T1000 (cell line): ENCODE measurements at places on chromosomes 2 and 18.

- DNase-seq = no peak
Observed at GRCh38 chr2:230564805-230565779, 147.6 kb upstream of the CAB39 start.

DNA sequence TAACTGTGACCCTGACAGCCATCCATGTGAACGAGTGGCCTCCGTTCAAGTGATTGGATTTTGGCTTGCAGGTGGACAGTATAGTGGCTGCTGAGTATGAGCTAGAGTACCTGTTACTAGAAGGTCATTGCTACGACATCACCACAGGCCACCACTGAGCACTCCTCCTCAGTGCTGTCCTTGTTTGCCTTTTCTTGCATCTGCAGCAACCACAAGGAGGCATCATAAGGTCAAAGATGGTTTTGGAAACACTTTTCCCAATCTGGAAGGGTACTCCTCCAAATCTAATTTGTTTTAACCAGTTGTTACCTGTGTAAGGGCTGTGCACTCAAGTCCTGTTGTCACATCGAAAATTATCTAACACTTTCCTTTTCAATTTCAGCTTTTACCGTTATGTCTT, 81.2 kb downstream of the UGGT1 start:
- DNase-seq = no peak

- DNase-seq = no peak
Observed at GRCh38 chr2:240472078-240472790, 36.8 kb downstream of the GPC1 start.

DNA sequence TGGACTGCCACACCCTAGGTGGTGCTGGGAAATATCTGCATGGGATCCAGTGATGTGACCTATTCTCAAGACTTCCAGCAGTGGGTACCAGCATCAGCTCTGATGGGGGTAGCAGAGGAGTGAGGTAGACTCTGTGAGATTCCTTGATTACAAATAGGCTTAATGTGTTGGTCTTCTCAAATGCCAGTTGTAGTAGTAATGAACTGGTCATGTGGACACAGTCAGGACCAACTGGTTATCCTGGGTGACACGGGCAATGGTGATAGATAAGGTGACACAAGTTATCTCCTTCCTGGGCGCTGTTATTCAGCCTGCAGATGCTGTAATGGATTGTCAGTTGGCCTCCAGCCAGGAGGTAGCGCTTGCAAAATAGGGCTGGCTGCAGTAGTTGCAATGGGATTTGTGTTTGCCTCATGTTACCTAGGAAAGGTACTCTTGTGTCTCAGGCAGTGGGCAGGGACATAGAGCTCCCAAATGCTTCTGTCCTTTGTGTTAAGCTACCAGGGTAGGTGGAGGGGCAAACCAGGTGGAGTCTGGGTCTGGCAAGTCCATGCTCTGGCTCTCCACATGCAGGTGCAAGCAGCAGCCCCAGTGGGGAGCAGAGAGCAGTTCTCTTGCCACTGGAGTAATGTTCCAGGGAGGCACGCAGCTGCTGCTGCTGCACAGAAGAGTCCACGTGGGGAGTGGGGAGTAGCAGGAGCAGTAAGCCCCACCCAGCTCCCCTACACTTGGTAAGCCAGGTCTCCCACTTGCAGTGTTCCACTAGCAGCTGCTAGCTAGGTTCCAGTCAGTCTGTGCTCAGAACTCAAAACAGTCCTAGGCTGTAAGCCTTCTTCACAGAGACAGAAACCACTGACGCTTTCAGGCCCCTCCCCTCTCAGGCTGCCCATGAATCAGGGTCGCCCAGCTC, 505.4 kb upstream of the DDX18 start:
- no peak for DNase-seq

DNA sequence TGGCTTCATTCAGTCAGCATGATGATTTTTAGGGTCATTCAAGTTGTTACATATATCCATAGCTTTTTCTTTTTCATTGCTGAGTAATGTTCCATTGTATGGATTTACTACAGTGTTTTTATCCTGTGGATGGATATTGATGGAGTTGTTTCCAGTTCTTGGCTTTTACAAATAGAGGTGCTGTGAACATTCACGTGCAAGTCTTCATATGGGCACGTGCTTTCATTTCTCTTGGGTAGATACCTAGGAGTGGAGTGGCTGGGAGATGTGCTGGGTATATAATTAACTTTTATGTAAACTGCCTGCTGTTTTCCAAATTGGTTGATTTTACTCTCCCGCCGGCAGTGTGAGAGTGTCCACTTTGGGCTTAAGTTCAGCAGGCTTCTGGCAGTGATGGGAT, 16.5 kb downstream of the AGAP1 start:
- DNase-seq = no peak

- DNase-seq = no peak
Observed at GRCh38 chr2:220053919-220054318, 426.5 kb downstream of the SLC4A3 start.

DNA sequence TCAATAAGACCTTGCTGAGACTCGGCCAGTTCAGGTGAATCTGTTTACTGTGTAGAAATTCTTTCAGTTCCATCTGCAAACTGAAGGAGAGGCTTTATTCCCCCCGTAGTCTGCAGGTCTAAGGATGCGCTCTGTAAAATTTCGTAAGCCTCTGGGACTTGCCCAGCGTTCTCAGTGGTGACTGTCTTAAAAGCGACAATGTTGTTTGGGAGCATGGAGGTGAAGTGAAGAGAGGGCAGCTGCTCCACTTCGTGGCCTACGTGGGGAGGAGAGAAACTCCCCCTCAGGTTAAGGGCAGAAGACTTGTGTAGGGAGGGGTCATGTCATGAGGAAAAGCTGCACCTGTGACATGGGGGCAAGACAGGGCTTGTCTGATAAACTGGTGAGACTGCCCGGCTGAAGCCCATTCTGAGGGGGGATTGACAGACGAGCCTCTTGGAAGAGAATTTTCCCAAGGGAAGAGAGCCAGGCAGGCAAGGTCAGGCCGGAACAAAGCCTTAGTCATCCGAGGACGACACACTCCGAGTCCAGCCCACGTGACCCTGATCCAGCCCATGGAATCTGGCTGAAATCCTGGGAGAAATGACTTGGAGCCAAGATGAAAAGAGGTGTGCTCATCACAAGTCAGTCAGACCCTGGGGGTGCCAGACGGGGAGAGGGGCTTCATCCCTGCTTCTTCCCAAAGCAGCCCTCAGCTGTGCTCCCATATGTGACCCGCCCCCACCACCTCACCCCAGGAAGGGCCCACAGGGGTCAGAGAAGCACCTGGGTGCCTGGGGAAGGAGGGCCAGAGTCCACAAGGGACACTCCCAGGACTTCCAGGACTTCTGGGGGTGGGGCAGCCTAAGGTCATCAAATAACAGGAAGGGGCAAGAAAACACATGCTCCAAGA, 88.5 kb upstream of the SH3BP4 start:
- DNase-seq = peak; percentile 14

- no peak for DNase-seq
Observed at GRCh38 chr2:20491739-20492531, 45.1 kb downstream of the RHOB start.

DNA sequence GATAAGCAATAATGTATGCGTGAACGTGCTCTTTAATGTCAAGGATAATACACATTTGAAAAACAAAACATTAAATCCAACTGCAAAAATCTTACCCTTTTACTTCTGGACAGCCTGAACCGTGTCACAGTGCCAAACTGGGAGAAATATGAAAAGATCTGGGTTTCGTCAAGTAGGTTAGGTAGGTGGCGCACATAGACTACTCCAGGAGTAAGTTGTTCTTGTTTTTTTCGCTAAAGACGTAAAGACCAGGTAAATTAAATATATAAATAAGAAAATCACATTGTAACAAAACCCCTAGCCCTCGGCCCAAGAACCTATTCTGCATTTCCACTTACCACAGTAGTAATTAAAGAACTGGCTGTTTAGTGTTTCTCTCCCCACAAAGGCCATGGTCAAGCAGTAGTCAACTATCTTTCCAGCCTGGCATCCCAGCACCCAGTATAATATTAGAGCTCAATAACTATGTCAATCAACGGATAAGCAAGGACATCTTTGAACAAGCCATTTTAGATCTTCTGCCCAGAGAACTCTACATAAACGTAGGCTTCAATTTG, 1.1 kb downstream of the NIFK start:
- no peak for DNase-seq

DNA sequence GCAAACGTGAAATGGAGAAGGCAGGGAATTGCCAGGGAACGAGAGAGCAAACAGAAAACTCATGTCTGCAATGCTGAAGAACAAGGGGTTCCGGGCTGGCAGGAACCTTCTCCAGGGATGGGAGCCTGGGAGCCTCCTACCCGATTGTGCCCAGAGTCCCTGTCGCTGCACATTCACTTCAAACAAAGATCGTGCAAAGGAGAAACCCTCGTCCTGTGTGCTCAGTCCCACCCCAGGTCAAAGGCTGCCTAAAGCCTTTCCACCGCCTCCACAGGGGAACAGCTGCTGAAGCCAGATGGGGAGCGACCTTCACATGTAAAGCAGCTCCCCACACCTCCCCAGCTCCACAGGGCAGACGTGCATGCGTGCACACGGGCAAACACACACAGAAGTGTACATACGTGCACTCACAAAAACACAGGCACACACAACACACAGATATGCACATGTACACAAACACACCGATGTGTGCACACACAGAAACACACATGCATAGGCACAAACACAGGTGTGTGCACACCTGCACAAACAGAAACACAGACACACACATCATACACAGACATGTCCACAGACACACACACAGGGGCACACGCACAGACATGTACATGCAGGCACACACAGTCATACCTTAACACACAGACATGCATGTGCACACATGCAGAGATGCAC, 460.1 kb upstream of the SALL3 start:
- DNase-seq = no peak

DNA sequence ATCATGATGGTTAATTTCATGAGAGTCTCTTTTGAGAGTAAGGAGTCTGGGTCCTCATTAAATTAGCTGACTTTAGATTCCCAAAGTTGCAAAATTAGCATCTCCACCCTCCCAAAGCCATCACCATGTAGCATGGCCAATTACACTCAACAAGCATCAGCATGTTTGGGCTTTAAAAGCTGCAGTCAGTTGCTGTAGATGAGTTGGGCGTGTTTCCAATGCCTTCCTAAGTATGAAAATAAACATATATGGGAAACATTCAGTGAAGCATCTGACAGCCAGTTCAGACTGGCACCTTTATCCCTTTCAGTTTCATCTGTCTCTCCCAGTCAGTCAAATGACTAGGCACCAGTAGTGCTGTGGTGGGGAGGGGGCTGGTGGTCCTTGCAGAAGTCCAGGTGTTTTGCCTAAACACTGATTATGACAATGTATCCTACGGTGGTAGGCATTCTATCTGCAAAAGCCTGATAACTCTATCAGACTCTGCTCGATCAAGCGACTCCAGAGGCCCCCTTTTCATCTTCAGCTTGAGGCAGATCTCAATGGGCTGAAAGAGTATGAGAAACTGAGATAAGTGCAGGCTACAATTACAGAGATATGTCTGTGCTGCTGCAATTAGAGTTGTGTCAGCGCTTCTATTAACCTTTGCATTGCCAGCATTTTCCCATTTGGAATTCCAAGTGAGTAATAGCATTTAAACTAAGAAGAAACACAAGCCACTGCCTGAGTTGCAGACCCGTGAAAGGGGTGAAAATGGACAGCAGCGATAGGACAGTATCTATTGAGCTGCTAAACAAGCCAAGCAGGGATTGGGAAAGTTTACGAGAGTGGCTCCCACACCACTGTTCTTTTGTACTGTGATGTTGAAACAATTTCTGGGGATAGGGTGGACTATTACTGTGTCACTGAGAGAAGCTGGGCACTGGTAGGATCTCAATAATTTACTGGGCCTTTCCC, 67.3 kb upstream of the SPOPL start:
- no peak for DNase-seq

DNA sequence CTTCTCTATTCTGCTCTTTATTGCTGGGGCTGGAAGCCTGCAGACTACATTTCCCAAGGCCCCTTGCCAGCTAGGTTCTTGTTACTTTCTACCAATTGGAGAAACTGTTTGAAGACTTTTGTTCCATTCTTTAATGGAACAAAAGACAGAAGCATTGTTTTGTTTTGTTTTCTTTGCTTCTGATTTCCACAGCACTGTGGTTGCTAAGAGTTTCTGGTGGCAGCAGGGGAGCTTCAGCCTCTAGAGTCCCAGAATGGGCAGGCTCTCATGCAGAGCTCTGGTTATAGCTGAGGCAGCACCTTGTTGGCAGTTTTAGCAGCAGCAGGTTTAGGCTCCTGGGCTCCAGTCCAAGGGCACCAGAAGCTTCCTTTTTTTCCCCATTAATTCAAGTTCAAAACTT, 234.3 kb downstream of the ETAA1 start:
- no peak for DNase-seq

DNA sequence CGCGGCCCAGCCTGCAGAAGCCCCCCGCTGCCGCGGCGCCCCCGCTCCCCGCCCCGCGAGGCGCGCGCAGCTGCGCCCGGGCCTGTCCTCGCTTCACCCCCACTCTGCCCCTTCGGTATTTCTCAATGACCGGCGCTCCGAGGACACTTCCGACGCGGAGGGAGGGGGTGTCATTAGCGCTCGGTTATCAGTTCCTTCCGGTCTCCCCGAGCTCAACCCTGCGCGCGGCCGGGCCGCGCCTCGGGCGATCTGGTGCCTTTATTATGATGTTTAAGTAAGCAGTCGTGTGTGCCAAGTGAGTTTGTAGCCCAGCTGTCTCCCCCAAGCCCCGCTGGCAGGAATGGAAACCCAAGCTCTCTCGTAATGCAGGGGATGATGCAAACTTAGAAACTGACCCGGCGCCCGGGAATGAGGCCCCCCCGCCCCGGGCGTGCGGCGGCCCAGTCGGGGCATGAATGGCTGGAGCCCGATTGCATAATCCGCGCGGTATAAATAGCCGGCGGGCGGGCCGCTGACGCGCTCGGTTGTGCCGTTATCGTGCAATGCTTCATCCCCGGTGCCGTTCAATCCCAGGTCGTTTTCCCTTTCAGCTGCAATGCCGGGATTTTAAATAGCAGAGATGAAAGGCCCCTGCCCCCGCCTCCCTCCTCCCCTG, 3.9 kb upstream of the SPRED2 start:
- DNase-seq = peak; percentile 84

GRCh38 chr2:237227592-237228280, 142.0 kb downstream of the COPS8 start:
- peak; percentile 68 for DNase-seq

- DNase-seq = no peak
Observed at GRCh38 chr2:215626812-215627281, 191.0 kb upstream of the FN1 start.

GRCh38 chr2:224252631-224253030, 149.3 kb downstream of the FAM124B start:
- DNase-seq = no peak

DNA sequence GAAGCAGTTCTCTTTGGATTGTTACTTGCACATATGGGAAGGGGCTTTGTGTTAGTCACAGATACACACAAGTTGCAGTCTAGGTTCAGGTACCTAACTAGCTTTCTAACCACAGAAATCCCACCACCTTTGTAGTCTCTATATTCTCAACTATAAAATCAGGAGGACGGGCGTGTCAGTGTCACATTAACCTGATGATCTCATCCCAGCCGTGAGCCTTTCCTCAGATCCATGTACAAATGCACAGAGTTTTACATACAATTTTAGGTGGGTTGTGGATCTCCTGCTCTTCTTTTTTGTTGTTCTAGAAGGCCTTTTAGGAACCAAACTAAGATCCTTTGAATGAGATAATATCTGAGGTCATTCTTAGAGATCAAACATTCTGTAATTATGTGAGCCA, 94.0 kb downstream of the ZNF532 start:
- DNase-seq = no peak
